ENCODE measurements at places on chromosomes 2 and 18.

- no peak for DNase-seq
These were observed at the start of gene LIMS2 for GRCh38 chr2:127675331-127676261. LIMS2 (minus strand) TSS chr2:127675530; CDS start chr2:127675024, 506 bp downstream.

DNA sequence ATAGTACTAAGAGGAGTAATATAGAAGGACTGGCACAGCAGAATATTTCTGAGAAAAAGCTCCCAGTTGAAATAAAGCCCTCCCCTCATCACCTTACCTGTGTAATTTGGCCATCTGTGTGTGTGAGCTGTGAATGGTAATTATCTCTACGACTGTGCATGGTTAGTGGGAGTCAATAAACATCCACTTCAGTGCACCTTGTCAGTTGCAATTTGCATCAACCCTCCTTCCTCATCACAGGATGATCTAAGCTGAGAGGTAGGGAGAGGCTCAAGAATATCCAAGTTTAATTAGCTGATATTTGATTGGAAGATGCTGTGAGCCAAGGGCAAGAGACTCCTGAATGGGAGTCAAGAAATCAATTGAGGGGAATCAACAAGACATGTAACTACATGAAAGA lies 694.9 kb upstream of the KLHL29 start:
- no peak for DNase-seq

GRCh38 chr2:19029655-19030054 lies 328.8 kb downstream of the OSR1 start:
- no peak for DNase-seq

GRCh38 chr2:139033300-139033699 lies 253.1 kb upstream of the NXPH2 start:
- no peak for DNase-seq

GRCh38 chr18:23200756-23201155 lies 65.5 kb downstream of the CABLES1 start:
- DNase-seq: no peak

DNA sequence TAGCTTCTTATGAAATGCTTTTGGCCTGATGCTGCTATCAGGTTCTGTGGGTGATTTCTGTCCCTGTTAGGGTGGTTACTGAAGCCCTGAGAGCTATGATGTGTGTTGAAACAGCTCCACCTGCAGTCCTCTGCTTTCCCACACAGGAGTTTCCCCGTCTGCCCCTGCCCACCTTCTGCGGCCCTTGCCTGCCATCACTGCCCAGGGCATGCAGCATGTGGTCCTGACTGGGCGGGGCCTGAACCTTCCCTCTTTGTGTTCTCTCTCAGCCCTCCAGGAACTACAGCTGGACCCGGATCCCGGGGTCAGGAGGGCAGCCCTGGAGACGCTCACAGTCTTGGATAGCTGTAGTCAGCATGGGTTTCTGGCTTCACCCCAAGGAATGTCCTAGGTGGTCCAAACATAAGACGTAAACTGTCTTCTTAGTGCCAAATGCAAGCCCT lies 21.4 kb downstream of the HJURP start:
- DNase-seq: no peak

- DNase-seq: peak; percentile 42
These were observed 62.3 kb downstream of the VWA3B start for GRCh38 chr2:98149333-98149697.

DNA sequence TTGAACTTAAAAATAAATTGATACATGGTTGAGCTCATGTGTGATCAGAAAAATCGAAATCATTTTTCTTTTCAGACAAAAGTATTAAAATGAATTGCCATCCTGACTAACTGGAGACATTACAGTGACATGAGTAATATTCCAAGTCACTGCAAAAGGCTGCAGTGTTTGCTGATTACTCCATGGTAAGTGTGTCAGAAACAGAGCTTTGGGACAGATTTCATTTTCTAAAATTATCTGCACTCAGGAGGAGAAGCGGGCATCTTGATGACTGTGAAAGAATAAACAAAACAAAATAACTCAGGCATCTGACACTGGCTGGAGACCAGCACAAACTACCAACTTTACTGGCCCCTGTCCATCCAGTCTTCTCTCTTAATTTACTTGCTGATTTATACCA lies 312.3 kb upstream of the PIK3C3 start:
- DNase-seq: no peak

DNA sequence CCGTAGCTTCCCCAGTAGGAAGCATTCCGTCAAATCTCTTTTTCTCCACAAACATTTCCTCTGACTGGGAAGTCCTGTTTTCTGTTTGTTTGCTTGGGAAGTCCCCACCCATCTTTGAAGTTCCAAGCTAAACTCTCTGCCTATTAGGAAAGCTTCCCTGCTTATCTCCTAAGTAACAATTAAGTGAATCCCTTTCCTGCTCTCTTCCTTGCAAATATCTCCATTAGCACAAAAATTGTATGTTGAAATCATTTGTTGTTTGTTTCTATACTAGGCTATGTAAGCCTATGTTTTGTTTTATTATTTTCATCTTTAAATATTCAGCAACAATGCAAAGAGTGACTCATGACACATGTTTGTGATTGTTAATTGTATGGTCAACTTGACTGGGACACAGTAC lies 812.6 kb upstream of the LRATD1 start:
- no peak for DNase-seq

DNA sequence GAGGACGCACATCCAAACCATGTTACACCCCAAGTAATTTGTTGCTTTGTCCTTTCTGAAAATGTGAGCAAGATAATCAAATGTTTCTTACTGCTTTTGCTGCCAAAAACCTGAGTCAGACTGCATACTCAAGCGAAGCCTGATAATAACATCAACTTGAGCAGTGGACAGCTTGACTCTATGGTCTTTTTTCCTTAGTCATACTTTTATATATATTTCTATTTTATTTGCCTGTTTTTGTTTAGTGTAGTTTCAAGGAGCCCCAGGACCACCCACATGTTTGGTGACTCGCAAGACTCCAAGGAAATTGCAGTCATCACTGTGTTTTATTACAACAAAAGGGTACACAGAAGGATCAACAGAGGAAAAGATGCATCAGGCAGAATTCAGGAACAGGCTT lies 688.4 kb upstream of the PIK3C3 start:
- no peak for DNase-seq

DNA sequence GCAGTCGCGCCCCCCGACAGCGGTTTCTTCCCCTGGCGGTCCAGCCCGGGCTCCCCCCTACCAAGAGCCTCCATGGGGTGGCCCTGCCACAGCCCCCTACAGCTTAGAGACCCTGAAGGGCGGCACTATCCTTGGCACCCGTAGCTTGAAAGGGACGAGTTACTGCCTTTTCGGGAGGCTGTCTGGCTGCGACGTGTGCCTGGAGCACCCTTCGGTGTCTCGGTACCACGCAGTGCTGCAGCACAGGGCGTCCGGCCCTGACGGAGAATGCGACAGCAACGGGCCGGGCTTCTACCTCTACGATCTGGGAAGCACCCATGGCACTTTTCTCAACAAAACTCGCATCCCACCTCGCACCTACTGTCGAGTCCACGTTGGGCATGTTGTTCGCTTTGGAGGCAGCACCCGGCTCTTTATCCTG lies 475 bp downstream of the SLC4A1AP start:
- no peak for DNase-seq

- DNase-seq: no peak
These were observed 306.8 kb upstream of the HS6ST1 start for GRCh38 chr2:128625421-128625820.

GRCh38 chr2:139613264-139613663 lies 833.1 kb upstream of the NXPH2 start:
- DNase-seq: no peak

DNA sequence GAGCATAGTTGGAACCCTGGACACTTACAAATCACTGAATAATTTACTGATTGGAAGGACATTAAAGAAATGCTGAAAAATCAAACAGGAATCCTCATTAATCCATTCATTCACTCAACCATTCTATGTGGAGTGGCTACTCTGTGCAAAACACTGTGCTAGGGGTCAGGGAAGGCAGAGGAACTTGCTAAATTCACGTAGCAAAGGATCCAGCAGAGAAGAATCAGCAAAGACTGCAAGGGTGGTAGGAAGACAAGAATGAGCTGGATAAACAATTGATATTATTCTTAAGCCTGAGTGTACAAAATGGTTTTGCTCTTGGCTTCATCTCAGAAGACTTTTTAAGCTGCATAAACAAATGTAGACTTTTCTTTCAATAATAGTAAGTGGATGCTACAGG lies 164.3 kb upstream of the CAVIN2 start:
- no peak for DNase-seq

DNA sequence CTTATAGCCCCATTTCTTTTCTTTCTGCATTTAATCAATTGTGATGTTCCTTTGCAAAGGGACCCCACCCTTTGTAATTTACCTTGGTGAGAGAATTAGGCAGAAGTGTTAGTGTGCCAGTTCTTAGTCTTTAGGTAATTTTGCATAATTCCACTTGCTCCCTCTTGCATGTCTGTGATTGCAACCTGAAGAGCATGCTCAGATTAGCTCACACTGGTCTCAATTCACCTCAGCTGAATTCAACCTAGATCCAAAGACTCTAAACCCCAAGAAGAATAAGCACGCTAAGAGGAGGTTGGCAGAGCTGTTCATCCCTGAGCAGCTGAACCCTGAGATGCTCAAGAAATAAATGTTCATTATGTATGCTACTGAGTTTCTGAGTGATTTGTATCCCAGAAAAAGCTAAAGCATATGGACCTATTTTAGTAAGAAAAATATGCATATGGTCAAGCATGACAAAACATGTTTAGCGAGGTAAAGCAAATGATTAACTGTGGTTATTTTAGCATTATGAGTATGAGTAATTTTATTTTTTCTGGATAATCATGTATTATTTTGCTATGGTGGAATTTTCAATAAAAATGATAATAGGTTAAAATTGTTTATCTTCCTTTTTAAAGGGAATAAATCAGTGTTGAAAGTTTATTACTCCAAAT lies 299.2 kb upstream of the ZSWIM2 start:
- no peak for DNase-seq

DNA sequence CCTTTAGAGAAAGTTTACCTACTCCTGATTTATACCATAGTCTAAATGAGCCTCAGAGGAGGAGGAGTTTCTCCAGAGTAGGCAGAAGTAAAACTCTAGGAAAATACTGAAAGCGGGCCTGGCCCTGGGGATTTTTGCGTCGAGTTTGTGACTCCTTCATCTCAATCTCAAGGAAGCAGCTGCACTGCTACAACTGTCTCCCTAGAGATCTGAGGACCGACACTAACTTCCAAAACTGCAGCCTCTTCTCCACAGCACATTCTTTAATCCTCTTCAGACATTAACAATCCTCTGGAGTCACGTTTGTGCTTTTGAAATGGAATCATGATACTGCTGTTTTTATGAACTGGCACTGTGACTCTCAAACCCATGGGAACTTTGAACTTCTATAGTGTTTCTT lies 281.4 kb downstream of the KCNS3 start:
- peak; percentile 7 for DNase-seq

GRCh38 chr2:65358678-65359400 lies 73.6 kb downstream of the SPRED2 start:
- no peak for DNase-seq

- no peak for DNase-seq
These were observed 76.8 kb downstream of the PPP1R1C start for GRCh38 chr2:182062329-182062972.
